Frontal cortex (tissue), 4 donors: ENCODE measurements at places on chromosomes 5 and 9. TPM values are rescaled to one million over a fixed set of nuclear protein-coding genes. Genes with fewer than 3 reads are reported as not detected.

GFPT2 gene
- 11.0 TPM for total RNA-seq

GRCh38 chr5:57716661-57717060 lies 234.1 kb upstream of the ACTBL2 start:
- no peak for DNase-seq

GRCh38 chr5:61178702-61179101 lies 16.4 kb upstream of the SMIM15 start:
- no peak for DNase-seq

DNA sequence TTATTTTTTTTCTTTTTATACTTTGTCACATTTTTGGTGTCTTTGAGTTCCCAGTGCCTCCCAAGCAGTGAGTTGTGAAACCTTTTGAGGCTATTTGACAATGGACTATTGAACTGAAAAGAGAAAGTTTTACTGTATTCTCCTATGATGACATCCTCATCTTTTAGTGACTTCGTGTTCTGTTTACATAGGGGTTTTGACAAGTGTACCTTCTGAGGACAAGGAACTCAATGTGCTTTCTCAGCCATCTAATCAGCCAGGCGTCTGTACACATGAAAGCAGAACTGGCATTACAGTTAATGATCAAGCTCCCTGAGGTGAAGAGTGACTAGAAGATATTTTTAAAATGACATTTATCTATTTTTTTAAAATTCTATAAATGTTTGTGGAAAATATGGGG lies 175.5 kb downstream of the ANXA1 start:
- no peak for DNase-seq

SPZ1 gene
- not detected for total RNA-seq

GRCh38 chr5:71492817-71493615 lies 37.6 kb downstream of the BDP1 start:
- no peak for DNase-seq

CCNB1 gene
- total RNA-seq: 26.5 TPM

GRCh38 chr5:92518318-92518904 lies 1062.6 kb downstream of the NR2F1-AS1 start:
- DNase-seq: no peak

DNA sequence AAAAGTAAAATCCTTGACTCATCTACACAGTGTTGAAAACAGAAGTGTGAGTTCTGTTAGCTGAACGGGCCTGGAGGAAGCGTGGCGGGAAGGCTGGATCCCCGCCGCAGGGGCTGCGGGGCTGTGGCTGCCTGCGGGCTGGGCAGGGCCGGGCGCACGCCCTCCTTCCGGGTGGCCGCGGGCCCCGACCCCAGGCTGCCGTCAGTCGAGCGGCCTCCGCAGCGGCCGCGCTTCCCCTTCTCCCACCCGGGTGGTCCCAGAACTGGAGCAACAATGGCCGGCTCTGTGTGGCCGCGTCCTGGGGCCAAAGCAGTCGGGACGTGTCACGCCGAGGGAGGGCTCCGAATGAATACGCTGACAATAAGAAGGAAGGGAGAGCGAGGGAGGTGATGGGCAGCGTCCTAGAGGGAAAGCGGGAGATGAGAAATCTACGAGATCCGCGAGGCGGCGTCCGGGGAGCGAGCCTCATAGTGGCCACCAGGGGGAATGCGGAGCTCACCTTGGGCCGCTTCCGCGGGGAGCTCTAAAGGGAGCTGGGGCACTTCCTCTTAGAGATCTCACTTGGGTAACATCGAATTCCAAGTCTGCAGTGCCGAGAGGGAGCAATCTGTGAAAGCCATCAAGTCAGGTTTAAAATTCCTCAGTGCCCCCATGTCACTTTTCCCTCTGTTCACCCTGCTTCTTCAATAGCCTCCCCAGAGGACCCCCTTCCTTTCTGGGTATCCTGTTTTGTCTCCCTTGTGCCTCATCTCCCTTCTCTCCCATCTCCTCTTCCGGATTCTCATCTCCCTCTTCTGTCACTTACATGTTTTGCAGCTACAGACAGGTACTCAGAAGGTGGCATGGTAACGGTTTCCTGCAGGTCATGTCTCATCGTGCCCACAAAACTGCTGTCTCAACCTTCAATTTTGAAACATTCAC lies 83.9 kb downstream of the SLC1A3 start:
- peak; percentile 82 for DNase-seq
